ENCODE measurements at places on chromosomes 2 and 18.

- DNase-seq: no peak
Measured at GRCh38 chr2:101267671-101268656, 15.3 kb downstream of the CNOT11 start.

- DNase-seq: no peak
Measured at GRCh38 chr2:20532634-20533437, 86.0 kb downstream of the RHOB start.

GRCh38 chr2:142217804-142218203, 87.0 kb upstream of the LRP1B start:
- DNase-seq: no peak

DNA sequence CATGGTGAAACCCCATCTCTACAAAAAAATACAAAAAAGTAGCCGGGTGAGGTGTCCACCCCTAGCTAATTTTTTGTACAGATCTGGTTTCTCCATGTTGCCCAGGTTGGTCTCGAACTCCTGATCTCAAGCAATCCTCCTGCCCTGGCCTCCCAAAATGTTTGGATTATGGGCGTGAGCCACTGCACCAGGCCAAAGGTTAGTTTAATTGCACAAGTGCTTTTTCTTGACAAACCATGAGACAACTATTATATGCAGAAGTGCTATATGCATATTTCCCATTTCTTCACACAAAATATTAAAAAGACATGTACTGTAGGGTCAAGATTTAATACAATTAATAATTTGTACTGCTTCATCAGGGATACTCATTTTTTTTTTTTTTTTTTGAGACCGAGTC, 5.0 kb upstream of the GGCX start:
- DNase-seq: no peak

GRCh38 chr18:21632393-21632792, 20.3 kb downstream of the SNRPD1 start:
- no peak for DNase-seq

- DNase-seq: no peak
Measured at GRCh38 chr2:24272161-24272802, 88.1 kb downstream of the ITSN2 start.

DNA sequence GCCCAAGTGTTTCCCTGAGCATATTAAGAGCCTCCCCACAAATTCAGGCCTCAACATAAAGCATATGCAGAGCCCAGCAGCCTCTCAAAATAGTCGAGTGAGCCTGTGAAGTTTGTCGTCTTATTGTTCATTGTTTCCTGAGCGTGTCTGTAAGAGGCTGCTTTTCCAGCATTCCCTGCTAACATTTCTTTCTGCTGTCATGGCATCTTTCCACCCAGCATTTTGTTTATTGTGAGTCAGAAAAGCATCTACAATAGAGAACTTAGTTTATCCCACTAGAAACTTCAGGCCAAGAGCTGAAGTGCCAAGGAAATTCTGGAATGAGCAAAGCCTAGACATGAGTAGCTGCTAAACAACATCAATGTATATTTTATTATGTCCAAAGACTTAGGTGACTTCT, 46.3 kb upstream of the STAM2 start:
- DNase-seq: no peak

DNA sequence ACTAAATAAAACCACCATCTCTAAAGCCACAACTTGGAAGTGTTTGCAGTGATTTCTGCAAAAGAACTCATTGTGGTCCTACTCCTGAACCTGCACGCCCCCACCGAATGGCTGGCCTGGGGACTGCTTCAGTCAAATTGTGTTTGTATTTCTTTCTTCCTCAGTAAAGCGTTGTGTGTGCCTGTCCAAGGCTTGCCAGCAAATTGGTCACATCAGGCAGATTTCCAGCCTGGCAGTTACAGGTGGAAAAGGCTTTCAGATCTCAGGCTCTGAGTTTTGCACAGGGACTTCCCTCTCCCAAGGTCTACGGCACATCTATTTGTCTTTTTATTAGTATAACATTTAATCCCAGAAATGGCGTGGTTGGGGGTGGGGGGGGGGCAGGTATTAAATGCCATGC, 54.0 kb upstream of the NOSTRIN start:
- no peak for DNase-seq

DNA sequence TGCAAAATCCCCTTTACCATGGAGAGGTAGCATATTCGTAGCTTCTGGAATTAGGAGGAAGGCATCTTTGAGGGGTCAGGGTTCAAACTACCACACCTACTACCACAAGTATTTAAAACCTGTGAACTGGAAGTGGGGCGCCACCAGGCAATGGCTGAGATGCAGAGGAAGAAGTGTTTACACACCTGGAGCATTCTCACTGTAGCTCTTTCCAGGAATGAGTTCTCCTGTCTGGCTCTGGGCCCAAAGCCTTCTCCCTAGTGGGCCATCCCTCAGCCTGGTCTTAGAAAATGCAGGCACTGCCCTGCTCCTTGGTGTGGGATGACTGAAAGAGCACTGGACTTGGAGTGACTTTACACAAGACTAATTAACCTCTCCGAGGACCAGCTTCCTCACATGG, 30.7 kb upstream of the FOXI3 start:
- no peak for DNase-seq

DNA sequence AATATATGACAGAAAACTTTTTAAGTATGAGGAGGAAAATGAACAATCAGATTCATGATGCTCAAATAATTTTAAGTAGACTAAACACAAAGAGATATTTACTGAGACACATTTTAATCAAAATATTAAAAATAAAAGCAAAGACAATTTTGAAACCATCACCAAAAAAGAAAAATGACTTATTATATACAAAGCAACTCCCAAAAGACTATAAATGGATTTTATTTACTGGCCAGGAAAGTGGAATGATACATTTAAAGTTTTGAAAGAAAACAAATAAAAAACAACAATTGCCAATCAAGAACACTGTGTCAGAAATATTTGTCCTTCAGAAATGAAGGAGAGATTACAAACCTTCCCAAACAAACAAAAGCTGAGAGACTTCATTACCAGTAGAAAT, 968.5 kb upstream of the CELF4 start:
- no peak for DNase-seq

DNA sequence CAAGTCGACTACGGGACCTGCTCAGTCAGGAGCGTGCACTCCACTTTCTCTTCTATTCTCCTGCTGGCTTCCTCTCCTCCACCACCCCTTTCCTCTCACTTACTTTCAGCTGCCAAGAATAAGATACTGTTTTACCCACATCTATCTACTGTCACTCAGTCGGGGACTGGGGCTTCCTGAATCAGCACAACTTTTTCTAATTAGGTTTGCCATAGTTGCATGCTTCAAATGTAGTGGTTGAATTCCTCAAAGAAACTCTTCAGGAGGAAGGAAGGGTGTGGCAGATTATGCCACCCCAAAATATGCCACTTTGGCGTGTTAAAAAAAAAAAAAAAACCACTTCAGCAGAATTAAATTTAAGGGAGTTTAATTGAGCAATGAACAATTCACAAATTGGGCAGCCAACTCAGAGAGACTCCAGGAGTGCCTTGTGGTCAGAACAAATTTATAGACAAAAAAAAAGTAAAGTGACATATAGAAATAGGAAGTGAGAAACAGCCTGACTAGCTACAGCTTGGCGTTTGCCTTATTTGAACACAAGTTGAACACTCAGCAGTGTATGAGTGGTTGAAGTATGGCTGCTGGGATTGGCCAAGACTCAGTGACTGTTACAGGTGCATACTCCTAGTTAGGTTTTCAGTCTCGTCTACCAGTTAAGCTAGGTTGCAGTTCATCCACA, 32.5 kb upstream of the RMDN2 start:
- DNase-seq: no peak

GRCh38 chr18:68728081-68728700, 13.3 kb upstream of the TMX3 start:
- no peak for DNase-seq

DNA sequence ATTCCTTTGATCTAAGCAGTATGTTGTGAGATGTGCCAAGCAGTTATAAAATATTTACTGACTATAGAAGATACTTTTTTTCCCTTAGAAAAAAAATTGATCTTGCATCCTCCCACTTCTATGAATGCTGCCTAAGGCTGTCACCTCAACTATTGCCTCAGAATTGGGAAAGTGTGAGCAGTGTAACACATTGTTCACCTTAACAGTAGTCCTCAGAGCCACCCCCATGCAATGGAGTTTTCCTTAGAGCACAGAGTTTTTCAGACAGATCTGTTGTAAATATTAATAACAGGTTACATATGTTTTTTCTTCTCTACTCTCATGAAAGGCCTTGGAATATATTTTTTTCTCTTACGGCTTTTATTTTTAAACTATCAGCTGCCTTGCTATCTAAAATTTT, 607.3 kb downstream of the STK39 start:
- DNase-seq: no peak

GRCh38 chr2:172311921-172312345, 115.5 kb upstream of the ITGA6 start:
- no peak for DNase-seq

DNA sequence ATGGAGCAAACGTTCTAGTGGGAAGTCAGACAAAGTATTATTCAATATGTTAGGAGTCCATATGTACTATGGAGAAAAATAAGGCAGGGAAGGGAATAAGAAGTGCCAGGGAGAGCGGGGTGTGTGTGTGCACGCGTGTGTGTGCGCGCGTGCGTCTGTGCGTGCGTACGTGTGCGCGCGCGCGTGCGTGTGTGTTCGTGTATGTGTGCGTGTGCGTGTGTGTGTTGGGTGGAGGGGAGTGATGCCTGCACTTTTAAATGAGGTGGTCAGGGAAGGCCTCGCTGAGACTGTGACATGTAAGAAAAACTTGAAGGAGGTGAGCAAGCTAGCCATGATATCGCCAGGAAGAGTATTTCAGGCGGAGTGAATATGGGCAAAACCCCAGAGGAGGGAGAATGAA, 1.6 kb upstream of the MREG start:
- DNase-seq: no peak

GRCh38 chr2:68921646-68922045, 31.0 kb downstream of the GKN2 start:
- no peak for DNase-seq

GRCh38 chr2:240997856-240998705, at the start of gene SNED1:
SNED1 (plus strand) TSS chr2:240998618; CDS start chr2:240998838, 220 bp downstream.
- peak; percentile 58 for DNase-seq

DNA sequence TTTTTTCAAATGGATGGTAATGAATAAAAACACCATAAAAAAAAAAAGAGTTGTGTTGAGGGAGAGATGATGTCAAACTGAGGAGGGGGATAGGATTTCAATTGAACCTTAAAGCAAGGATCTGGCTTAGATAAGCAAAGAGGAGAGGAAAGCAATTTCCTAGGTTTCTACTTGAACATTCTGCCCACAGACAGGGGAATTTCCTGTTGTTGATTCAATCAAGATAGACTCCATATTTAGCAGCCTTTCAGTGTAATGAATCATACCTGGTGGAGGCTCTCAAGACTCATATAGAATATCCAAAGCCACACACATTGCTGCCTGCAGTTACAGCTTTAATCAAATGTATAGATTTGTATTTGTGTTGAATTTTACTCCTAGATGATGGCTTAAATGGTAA, 294.4 kb upstream of the PIK3C3 start:
- DNase-seq: no peak

DNA sequence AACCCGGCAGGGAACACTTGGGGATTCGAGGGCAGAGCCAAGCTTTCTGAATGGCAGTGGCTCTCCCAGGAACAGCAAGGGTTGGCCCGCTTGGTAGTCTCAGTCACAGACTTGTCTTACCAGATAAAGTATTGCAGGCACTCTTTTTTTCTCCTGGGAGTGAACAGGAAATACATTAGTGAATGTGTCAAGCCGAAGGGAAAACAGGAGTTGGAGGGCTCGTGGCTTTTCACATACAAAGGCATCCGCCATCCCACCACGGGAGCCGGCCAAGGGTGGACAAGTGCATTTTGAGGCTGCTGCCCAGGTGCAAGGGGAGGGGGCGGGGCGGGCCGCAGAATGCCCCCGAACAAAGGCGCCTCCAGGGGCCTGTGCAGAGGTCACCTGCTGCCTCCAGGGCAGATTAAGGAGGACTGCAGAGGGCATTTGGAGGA, 163.3 kb upstream of the SIX3 start:
- DNase-seq: no peak

DNA sequence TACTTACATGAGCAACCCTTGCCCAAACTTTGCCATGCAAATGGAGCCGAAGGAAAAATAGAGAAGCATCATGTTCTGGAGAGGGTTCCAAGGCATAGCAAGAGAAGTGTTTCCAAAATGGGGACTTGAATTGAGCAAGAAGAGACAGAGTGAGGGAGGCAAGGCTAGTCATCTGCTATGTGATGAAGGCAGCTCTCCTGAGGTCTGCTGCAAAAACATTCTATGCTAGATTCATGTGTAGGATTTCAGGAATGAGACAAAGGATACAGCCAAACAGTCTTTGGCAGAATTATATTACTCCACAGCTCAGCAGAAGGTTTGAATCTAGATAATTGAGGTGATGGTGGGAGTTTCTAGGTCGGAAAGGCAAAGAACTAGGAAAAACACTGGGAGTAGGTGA, 24.1 kb upstream of the MRPL19 start:
- DNase-seq: no peak

- DNase-seq: no peak
Measured at GRCh38 chr18:74342416-74343043, 26.9 kb downstream of the C18orf63 start.

- no peak for DNase-seq
Measured at GRCh38 chr2:136236019-136236418, 118.1 kb upstream of the CXCR4 start.

- DNase-seq: no peak
Measured at GRCh38 chr2:191174442-191174841, 23.6 kb upstream of the STAT4 start.

DNA sequence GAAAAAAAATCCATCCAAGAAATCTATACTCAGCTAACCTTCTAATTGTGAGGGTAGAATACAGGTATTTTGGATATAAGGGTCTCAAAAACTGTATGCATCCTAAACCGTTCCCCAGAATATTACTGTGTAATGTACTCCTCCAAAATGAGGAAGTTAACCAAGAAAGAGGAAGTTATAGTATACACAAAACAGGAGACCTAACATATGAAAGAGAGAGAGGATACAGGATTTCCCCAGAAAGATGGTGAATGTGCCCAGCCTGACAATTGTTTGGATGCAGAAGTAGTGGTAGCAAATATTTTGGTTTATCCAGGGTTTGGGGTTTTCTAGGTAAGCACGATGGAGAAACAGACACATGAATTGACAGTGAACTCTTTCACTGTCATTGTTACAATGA, 50.6 kb downstream of the GALNT3 start:
- DNase-seq: no peak

GRCh38 chr2:193584522-193584938, 1389.8 kb upstream of the TMEFF2 start:
- no peak for DNase-seq

Measured in stimulated activated CD8-positive, alpha-beta memory T cell treated with anti-CD3 and anti-CD28 coated beads, Interleukin-7, amount 100 ng/mL, for 4 hours (primary cell).